ENCODE measurements at places on chromosomes 12 and 14. TPM values are rescaled to one million over a fixed set of nuclear protein-coding genes. Genes with fewer than 3 reads are reported as not detected.

DNA sequence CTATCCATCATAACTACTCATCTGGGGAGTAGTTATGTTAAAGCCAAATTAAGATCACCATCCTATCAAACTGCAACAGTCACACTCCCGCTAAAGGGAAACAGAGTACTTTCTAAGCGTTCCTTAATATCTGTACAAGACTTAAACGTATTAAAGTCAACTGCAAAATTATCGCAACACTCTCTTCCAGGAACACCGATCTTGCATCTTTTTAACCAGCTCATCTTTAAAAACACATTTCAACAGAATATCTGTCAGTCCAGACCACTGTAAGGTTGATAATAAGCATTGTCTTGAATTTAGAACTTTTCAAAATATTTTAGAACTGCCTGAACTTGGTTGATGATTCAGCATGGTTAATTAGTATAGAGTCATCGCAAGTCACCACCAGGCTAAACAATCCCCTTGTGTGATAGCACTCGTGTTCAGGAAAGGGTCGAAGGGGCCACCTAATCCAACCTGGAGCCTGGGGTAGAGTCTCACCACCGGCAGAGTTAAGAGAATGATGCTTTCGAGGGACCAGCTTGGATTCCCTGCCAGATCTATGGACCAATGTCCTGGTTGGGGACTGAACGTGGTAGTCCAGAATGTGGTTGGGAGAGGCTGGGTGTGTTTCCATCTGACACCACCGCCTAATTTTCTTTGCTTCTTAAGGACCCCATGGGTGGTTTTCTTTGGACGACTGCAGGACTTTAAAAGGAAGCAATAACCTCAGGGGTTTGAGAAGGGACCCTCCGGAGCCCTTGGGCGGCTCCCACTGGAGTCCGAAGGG, 890 bp downstream of the SPTLC2 start:
- H3K4me1 ChIP-seq: peaks cover 40% of the 10 kb centered on the region
- DNase-seq: peak; percentile 44
- H3K36me3 ChIP-seq: peaks cover 10% of the 10 kb centered on the region
- H3K27me3 ChIP-seq: no peaks in the 10 kb centered on the region
- peak overlapping the region; percentile 91 for H3K4me3 ChIP-seq
- H3K27ac ChIP-seq: peak overlapping the region; percentile 70

IKBIP gene
- total RNA-seq: 38.0 TPM

SYCP3 gene
- not detected for total RNA-seq

CD69 gene
- total RNA-seq: not detected

FAR2 gene
- 34.4 TPM for total RNA-seq

LYZ gene
- 0.21 TPM for total RNA-seq

DNA sequence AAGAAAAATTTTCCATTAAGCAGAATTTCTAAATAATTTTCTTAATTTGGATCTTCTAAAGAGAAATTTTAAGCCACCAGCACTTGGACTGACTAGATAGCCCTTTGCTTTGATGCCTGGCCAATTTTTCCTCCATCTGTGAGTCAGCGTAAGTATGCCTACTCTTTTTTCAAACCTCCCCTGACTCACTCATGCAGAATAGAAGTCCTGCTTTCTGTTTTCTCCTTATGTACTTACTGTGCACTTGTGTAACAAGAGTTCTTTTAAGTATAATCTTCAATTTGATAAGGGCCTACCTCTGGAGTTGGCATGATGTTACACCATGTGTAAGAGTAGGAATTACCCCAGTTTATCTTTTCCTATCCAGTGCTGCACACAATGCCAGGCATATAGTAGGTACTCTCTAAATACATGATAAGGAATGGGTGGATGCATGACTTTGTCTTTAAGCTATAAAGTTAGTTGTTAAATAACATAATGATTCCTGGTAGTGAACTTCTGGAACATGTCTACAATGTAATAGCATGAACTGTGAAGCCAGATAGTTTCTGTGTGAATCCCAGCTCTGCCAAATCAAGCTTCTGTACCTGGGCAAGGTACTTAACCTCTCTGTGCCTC, 329.6 kb downstream of the TMTC2 start:
- H3K27me3 ChIP-seq: no peaks in the 10 kb centered on the region
- peaks cover 2% of the 10 kb centered on the region for H3K4me1 ChIP-seq
- DNase-seq: no peak
- peaks cover 2% of the 10 kb centered on the region for H3K36me3 ChIP-seq
- no peak overlapping the region for H3K4me3 ChIP-seq

DHRS4 gene
- total RNA-seq: 19.1 TPM

DNA sequence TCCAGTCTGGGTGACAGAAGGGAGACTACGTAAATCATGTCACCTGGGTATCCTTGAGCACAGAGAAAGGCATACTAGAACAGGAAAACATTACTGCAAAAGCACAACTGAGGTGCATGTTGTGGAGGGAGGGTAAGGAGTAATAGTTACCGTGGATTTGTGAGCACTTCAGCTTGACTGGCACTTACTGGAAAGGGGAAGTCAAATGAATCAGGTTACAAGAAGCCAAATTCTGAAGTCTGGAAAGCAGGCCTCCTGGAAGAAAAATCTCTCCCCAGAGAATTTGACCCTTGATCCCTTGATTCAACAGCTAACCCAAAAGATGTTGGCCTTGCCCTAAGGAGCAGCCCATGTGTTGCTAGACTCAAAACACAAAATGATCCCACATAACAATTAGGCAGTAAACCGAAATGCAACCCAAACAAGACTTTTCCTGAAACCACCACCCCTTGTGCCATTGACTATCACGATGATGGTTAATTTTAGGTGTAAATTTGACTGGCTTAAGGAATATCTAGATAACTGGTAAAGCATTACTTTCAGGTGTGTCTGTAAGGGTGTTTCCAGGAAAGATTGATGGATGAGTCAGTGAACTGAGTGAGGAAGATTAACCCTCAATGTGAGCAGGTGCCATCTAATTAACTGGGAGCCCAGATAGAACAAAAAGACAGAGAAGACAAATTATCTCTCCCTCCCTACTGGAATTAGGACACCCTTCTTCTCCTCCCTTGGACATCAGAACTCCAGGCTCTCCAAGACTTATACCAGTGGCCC, 108.8 kb downstream of the SLC25A21 start:
- peaks cover 36% of the 10 kb centered on the region for H3K4me1 ChIP-seq
- peaks cover 2% of the 10 kb centered on the region for H3K36me3 ChIP-seq
- H3K4me3 ChIP-seq: no peak overlapping the region

GRCh38 chr14:42710071-42710470, 1103.4 kb downstream of the LRFN5 start:
- H3K4me3 ChIP-seq: no peak overlapping the region
- H3K27ac ChIP-seq: no peak overlapping the region
- peaks cover 10% of the 10 kb centered on the region for H3K4me1 ChIP-seq
- no peak for DNase-seq
- peaks cover 4% of the 10 kb centered on the region for H3K36me3 ChIP-seq
- no peaks in the 10 kb centered on the region for H3K27me3 ChIP-seq

GRCh38 chr12:76308866-76309265, 39.3 kb downstream of the BBS10 start:
- no peak for DNase-seq
- H3K27me3 ChIP-seq: no peaks in the 10 kb centered on the region
- no peak overlapping the region for H3K4me3 ChIP-seq
- no peaks in the 10 kb centered on the region for H3K36me3 ChIP-seq
- H3K4me1 ChIP-seq: peaks cover 22% of the 10 kb centered on the region
- H3K27ac ChIP-seq: no peak overlapping the region

ASPG gene
- not detected for total RNA-seq

DNA sequence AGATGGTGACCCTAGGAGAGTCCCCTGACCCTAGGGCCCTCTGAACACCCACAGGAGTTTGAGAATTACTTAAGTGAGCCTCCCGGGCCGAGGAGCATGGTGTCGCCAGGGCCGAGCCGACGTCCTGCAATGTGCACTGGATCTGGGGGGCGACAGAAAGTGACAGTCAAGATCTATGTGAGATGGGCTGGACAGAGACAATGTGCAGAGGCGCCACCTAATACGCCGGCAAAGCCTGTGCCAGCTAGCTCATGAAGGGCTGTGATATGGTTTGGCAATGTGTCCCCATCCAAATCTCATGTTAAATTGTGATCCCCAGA, 11.6 kb downstream of the MMAB start:
- peaks cover 6% of the 10 kb centered on the region for H3K36me3 ChIP-seq
- no peak overlapping the region for H3K27ac ChIP-seq

NPFF gene
- not detected for total RNA-seq

DNA sequence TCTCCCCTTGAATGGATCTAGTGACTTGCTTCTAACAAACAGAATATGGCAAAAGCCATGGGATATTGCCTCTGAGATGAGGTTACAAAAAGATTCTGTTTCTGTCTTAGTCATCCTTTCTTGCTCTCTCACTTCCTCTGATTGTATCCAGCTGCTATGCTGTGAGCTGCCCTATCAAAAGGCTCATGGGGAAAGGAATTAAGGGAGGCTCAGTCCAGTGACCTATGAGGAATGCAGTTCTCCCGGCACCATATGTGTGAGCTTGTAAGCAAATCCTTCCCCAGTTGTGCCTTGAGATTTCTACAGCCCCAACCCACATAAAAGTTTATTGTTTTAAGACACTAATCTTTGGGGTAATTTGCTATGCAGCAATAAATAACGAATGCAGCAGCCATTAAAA, 183.1 kb downstream of the KLHL28 start:
- H3K4me1 ChIP-seq: no peaks in the 10 kb centered on the region
- no peak overlapping the region for H3K4me3 ChIP-seq
- DNase-seq: no peak
- H3K27me3 ChIP-seq: no peaks in the 10 kb centered on the region
- no peak overlapping the region for H3K27ac ChIP-seq

- H3K27me3 ChIP-seq: peaks cover 2% of the 10 kb centered on the region
- H3K4me3 ChIP-seq: no peak overlapping the region
- H3K4me1 ChIP-seq: no peaks in the 10 kb centered on the region
- no peak for DNase-seq
Observed at GRCh38 chr14:86388216-86388615, 858.3 kb downstream of the FLRT2 start.

ETNK1 gene
- 63.0 TPM for total RNA-seq

DNA sequence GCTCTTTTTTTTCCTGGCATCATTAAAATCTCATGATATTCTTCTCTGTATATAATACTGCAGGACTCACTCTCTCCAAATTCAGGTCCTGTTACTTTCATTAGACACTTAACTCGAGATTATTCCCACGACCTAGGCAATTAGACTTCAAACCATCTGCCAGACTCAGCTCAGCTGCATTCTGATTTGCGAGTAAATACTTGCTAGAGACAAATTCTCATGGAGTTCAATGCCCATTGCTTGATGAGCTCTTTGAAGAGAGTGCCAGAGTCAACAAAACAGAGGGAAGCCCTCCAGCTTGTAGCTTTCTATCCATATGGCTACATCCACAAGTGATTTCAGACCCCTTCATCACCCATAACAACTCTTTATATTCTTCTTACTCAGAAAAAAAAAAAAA, 88.3 kb downstream of the GTF2A1 start:
- DNase-seq: no peak
- no peaks in the 10 kb centered on the region for H3K4me1 ChIP-seq
- no peaks in the 10 kb centered on the region for H3K27me3 ChIP-seq
- H3K27ac ChIP-seq: no peak overlapping the region
- no peak overlapping the region for H3K4me3 ChIP-seq

DNA sequence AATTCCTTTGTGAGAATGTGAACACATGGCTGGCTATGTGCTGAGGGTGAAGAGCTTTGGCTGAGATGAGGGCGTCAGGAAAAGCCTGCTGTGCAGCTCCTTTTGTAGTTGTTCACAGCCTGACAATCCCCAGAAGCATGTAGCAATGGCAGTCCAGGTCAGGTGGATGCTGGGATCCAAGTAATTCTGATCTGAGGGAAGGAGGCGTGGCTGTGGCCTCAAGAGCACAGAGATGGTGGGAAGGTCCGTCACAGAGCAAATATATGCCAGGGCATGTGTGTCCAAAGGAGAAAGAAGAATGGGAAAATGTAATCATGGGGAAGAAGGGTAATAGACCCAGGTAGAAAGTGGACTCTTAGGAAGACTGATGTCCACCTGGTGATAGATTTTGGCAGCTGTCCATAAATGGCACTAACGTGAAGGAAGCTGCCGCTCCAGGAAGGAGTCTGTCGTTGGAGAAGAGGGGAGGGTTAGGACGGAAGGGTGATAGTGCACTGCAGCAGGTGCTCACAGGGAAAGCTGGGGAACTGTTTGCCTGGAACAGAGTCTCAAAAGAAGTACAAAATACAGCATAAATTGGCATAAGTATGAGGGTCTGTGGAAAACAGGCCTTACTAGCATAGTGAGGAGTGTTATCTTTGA, 13.8 kb downstream of the MGST1 start:
- no peaks in the 10 kb centered on the region for H3K4me1 ChIP-seq
- DNase-seq: no peak
- no peaks in the 10 kb centered on the region for H3K36me3 ChIP-seq

GRCh38 chr14:80996049-80996901, 40.9 kb downstream of the TSHR start:
- H3K36me3 ChIP-seq: no peaks in the 10 kb centered on the region
- H3K27me3 ChIP-seq: peaks cover 57% of the 10 kb centered on the region
- H3K4me3 ChIP-seq: no peak overlapping the region
- peaks cover 4% of the 10 kb centered on the region for H3K4me1 ChIP-seq
- no peak overlapping the region for H3K27ac ChIP-seq

HOXC6 gene
- not detected for total RNA-seq

- no peak overlapping the region for H3K27ac ChIP-seq
- no peak for DNase-seq
- no peak overlapping the region for H3K4me3 ChIP-seq
- no peaks in the 10 kb centered on the region for H3K4me1 ChIP-seq
- H3K27me3 ChIP-seq: no peaks in the 10 kb centered on the region
Observed at GRCh38 chr12:23855813-23856212, 93.7 kb downstream of the SOX5 start.

GRCh38 chr14:31968956-31969698, 108.0 kb upstream of the ARHGAP5 start:
- no peaks in the 10 kb centered on the region for H3K27me3 ChIP-seq
- no peaks in the 10 kb centered on the region for H3K36me3 ChIP-seq
- H3K4me1 ChIP-seq: peaks cover 7% of the 10 kb centered on the region
- H3K27ac ChIP-seq: no peak overlapping the region

DNA sequence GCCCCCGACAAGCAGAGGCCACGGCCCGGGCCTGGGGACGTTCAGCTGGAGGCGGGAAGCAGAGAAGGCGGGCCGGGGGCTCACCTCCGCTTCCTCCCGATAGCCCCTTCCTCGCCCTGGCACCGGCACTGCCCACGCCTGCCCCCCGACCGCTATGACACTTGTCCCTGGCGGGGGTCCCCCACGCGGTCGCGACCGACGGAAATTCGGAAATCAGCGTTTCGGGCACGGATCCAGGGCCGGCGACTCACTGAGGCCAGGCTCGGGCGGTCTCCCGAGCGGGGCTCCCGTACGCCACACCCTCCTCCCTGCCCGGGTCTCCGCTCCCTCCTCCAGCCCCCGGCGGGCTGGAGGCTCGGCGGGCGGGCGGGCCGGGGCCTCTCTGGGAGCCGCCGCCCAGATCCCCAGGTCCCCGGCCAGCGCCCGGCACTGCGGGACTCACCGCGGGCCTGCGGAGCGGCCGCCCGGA, 581 bp downstream of the PITPNM2 start:
- H3K27me3 ChIP-seq: no peaks in the 10 kb centered on the region
- H3K27ac ChIP-seq: no peak overlapping the region

DNA sequence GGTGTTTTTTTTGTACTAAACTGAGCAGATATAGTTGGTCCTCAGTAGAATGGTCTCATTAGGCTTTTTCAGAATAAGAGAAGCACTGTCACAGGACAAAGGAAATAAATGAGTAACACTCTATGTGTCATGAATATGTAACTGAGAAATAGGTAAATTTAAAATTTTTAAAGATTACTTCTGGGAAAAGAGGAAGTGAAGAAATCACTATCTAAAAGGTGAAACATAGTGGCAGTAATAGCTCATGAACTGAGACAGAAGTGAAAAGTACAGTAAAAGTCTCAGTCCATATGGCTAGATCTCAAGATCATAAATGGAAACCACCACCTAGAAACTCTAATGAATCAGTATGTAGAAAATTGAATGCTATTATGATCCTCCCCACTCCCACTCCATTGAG, 89.3 kb upstream of the TTC7B start:
- no peaks in the 10 kb centered on the region for H3K4me1 ChIP-seq
- no peaks in the 10 kb centered on the region for H3K36me3 ChIP-seq
- no peak overlapping the region for H3K27ac ChIP-seq
- H3K4me3 ChIP-seq: no peak overlapping the region
- DNase-seq: no peak
